ENCODE measurements at places on chromosomes 6 and 20.

DNA sequence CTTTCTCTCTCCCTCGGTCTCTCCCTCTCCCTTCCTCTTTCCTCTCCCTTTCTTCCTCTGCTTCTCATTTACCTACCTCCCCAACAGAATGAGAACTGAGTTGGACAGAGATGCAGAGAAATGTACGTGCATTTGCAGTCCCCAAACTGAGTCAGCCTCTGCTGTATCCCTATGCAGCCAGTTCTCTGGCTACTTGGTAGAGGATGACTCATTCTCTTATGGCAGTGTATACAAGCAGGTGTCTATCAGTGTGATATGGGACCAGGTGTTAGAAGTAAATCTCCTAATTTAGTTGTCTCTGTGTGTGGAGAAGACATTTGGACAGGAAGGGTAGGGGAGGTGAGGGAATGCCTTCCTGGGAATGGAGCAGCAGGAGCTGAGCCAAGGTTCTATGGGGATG, 470.8 kb downstream of the CD109 start:
- peak; percentile 4 for DNase-seq

- peak; percentile 37 for DNase-seq
Observed at GRCh38 chr6:16901782-16902181, 140.5 kb upstream of the ATXN1 start.

- DNase-seq = no peak
Observed at GRCh38 chr6:25913741-25914140, 16.8 kb downstream of the SLC17A2 start.

GRCh38 chr6:100116411-100117194, 122.6 kb upstream of the MCHR2 start:
- DNase-seq = peak; percentile 74

- DNase-seq = no peak
Observed at GRCh38 chr6:150895928-150896632, 30.6 kb downstream of the MTHFD1L start.

DNA sequence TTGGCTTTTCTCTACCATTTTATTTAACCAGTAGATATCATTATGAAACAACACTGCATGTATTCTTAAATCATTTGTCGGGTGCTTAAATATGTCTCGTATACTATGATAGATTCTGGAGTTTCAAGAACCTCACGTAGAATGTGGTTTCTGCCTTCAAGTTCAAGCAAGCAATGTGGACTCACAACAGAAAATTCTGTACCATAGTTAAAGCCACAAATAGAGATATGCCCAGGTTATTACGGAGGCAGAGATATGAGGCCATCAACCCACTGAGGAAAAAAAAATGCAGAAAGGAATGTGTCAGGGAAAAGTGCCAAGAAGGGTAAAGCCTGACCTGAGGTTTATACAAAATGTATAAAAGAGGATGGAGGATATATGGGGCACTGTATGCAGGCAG, 109.9 kb downstream of the GFRAL start:
- no peak for DNase-seq

DNA sequence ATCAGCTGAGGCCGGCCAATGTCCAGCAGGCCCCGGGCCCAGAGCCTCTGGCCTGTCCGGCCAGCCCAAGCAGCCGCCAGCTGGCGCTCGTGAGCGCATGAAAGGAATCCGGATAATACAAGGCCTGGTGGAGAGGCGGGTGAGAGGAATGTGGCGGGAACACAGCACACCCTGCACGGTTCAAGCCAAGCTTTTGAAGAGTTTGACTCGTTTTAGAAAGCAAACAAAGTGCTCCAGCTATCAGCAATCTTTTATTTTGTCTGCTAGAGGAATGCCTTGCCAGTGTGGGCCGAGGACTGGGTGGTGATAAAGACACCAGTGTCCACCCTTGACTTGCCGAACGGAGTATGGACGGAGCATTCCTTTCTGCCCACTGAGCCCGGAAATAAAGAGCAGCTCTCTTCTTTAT, 9.3 kb upstream of the NEDD9 start:
- DNase-seq = peak; percentile 32

GRCh38 chr6:38262609-38263008, 377.1 kb downstream of the BTBD9 start:
- peak; percentile 78 for DNase-seq

DNA sequence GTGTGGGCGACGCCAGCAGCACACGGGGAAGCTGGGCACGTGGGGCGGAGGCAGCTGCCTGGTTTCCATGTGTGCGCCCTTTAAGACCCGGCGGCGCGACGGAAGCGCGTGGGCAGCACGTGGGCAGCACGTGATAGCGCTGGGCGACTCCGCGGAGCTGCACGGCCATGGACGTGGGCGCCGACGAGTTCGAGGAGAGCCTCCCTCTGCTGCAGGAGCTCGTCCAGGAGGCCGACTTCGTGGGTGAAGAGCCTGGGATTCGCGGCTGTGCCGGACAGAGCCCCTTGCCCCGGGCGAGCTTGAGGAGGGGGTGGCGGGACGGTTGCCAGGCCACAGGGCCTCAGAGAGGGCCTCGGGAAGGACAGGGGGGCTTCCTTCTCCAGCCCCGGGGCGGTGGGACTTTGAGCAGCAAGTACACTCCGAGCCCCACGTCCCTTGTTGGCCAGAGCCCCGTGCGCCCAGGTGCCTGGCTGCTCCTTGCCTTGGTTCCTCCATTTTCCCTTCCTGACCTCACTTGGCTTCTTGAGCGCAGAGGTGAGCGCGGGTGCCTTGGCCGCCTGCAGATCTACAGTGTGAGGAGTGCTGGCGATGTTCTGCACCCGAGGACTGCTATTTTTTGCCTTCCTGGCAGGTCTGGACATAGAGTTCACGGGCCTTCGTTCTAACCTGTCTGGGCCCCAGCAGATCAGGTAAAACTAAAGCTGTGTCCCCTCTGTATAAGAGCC, at the start of gene PNLDC1:
PNLDC1 (plus strand) TSS at position 136 of the 725 bp plus-strand sequence; CDS start at position 168, 32 bp downstream.
- DNase-seq = no peak

DNA sequence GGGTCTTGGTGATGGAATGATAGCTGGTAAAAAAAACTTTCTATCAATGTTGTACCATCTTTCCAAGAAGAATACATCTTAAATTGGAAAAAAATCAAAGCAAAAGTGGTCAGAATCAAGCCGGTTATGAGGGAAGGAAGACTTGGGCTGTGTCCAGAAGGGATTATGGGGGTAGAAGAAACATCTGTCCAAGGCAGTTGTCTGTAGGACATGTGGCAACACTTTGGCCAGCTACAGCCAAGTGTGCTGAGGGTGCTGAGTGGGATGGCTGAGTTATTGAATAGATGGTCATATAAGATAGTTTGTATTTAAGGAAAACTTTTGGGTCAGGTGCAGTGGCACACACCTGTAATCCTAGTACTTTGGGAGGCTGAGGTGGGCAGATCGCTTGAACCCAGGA, 38.4 kb downstream of the INSM1 start:
- DNase-seq = no peak
